Frontal cortex (tissue), 4 donors: ENCODE measurements at places on chromosomes 6 and 20. TPM values are rescaled to one million over a fixed set of nuclear protein-coding genes. Genes with fewer than 3 reads are reported as not detected.

VSTM2L gene
- 201 TPM for total RNA-seq

MRAP2 gene
- total RNA-seq = 7.7 TPM

CRIP3 gene
- total RNA-seq = 4.5 TPM

SYNDIG1 gene
- total RNA-seq = 26.1 TPM

RSPO4 gene
- total RNA-seq = under 0.01 TPM

FILIP1 gene
- 2.9 TPM for total RNA-seq

TAF8 gene
- total RNA-seq = 4.5 TPM

DZANK1 gene
- total RNA-seq = 5.3 TPM

ENPP4 gene
- 37.1 TPM for total RNA-seq

GJA1 gene
- 91.3 TPM for total RNA-seq

VWA7 gene
- total RNA-seq = under 0.01 TPM
